ENCODE measurements at places on chromosomes 1 and 21.
A peak's percentile ranks its signal among the peaks of the same experiment; 100 is the strongest.

DNA sequence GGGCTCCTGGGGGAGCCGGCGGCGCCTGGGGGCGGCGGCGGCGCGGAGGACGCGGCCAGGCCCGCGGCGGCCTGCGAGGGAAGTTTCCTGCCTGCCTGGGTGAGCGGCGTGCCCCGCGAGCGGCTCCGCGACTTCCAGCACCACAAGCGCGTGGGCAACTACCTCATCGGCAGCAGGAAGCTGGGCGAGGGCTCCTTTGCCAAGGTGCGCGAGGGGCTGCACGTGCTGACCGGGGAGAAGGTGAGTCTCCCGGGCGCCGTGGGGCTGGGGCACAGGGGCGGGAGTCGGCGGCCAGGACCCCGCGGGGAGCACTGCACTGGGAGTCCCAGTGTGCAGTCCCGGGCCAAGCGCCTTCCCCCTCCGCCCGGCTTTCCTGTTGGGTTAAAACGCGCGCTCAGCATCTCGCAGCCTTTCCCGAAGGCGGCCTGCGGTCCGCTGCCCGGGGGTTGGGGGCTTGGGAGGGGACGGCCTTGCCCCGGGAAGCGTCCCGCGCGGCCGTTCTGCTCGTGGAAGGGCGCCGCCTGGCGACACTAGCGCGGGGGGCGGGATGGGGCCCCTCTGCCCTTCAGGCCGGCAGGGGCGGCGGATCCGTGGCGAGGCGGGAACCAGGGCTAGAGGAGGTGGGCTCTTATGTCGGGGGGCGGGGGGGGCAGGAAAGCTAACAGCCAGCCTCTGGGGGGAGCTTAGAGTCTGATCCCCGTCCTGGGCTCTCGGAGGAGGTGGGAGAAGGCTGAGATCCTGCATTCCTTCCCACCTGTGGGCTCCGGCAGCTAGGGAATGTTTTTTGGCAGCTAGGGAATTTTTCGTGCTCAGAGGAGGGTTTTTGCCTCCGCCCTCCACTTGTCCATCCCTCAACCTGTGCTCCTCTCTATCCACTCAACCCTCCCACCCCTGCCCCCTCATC lies 1.1 kb downstream of the HUNK start:
- no peak for DNase-seq

- DNase-seq: no peak
These were observed 4.4 kb upstream of the MAPKAPK2 start for GRCh38 chr1:206680279-206680678.

DNA sequence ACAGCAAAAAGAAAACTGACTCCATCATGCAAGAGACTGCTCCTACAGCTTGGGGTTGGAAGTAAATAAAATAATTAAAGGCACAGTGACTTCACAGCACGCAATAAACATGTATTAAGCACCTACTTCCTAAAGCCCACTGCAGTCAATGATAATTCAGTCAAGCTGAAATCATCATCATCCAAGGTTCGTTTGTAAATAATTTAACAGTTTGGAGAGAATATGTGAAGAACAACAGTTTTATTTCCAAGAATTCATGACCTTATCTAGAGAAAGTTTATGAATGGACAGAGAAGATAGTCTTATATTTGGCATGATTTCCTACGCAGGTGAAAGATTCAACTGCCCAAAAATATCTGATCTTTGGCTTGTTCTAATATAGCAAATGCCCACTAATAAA lies 86.8 kb downstream of the SMYD3 start:
- DNase-seq: no peak

GRCh38 chr21:34698270-34699015 lies 29.6 kb downstream of the CLIC6 start:
- DNase-seq: no peak

DNA sequence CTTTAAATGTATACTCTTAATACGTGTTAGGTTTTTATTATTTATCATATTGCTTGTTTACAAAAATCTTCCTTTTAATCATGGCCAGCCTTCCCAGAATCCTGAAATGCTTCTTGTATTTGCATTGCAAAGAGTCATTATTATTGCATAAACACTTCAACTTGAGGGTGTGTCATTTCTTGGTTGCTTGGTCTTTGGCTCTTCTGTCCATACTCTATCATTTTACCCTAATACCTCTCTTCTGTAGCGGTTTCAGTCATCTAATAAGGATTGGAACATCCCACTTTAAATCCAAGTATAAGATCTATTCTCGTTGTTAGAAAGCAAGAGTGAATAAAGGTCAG lies 200.6 kb upstream of the CACYBP start:
- DNase-seq: no peak

DNA sequence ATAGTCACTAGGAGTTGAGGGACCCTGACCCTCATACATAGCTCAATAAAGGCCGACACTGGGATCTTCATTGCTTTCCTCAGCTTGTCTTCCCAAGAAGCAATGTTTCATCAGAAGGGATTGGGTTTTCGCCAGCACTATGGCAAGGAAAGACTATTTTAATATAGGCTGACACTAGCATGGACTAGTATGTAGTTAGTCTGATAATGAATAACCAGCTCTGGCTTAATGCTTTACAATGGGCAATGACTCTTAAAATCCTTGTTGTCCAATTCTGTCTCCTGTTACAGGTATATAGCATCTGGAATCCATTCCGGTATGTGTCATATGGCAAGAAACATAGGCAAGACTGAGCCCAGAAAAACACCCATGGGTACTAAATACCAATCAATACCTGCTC lies 15.3 kb upstream of the SYT2 start:
- no peak for DNase-seq

- peak; percentile 20 for DNase-seq
These were observed 728 bp downstream of the OTUD7B start for GRCh38 chr1:150009604-150010392.

DNA sequence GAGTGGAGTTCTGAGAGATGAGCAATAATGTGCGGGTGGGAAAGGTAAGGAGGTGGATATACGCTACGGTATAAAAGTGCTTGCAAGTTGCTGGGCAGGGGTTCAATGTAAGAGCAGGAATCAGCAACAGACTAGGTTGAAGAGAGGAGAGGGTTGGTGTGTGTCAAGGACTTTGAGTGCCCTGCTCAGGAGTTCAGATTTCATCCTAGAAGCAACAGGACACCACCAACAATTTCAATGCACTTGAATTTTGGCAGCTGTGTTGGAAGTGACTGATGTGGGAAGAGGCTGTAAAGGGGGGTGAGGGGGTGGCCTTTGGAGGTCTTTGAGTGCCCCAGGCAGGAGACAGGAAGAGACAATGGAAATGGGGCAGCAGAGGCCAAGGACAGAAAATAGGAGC lies 57.3 kb downstream of the RHOU start:
- no peak for DNase-seq

DNA sequence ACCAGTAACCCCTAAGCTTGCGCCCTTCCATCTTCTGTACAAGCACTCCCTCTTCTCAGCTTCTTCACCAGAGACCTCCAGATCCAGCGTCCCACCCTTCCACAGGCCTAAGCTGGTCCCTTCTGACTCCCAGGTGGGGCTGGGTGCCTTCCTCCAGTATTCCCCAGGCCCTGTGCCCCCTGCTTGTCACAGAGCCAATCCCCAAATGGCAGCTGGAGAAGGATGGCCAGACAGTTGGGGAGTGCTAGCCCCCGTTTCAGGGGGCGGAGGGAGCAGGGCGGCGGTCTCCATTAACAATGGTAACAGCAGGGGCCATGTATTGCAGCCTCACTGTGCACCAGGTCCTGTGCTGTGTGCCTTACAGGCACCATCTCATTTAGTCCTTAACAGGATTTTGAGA lies 85.7 kb downstream of the KCNN3 start:
- DNase-seq: no peak

DNA sequence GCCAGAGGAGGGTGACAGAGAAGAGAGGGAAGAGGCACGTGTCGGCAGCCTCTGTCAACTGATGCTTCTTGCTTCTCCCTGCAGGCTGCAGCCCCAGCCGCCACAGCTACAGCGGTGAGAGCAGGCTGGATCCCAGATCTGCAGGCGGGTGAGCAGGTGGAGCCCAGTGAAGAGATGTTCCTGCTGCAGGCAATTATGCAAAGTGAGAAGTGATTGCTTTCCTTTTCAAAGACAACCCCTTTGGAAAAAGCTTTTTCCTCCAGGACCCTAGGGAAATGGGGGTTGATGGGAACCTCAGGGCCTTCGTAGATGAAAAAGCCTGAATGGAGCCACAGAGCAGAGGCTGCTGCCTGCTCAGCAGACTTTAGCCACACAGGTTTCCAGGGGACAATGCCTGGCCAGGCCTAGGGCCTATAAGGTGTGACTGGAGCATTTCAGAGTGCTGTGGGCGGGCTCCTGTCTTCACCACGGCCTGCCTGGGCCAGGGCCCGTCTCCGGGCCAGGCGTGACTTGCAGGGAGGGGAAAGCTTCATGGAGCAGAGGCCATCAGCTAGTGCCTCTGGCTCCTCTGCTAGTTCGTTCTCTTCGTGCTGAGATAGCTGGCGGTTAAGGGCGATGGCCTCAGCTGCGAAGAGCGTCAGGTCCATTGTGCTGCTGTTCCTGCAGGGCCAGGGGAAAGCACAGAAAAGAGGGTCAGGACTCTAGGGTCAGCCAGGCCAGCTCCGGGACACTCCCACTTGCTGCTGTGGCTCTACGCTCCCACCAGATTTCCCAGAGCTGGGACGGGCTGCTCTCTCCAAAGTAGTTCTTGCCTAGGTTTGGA lies 6.9 kb upstream of the KNCN start:
- no peak for DNase-seq

- DNase-seq: peak; percentile 49
These were observed 73.2 kb upstream of the ABCG1 start for GRCh38 chr21:42145569-42146272.

DNA sequence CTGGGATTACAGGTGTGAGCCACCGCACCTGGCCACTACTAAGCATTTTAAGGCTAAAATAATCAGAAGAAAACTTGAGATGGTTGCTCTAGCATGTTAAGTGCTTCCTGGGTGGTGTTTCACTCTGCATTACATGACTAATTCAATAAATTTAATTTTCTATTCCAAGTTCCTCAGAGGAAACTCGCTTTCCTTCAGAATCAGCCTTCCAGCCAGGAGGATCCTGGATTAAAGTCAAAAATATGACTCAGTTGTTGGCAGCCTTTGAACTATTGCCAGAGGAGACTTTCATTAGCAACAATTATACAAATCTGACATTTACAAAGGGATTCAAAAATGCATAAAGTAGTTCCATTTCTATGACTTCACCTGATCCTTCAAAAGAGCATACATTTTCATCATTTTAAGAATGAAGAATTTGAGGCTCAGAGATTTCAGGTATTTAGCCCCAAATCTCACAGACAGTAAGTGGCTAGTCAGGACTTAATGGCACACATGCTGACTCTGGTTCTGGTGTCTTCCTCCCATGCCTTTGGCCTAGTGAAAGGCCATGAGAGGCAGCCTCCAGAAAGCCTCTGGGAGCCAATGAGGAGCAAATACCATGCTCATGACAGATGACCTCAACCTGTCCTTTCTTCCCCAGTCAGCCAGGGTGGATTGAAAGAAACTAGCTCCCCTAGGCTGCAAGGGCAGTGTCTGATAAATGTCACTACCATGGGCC lies 115.7 kb downstream of the MAP3K21 start:
- DNase-seq: no peak

DNA sequence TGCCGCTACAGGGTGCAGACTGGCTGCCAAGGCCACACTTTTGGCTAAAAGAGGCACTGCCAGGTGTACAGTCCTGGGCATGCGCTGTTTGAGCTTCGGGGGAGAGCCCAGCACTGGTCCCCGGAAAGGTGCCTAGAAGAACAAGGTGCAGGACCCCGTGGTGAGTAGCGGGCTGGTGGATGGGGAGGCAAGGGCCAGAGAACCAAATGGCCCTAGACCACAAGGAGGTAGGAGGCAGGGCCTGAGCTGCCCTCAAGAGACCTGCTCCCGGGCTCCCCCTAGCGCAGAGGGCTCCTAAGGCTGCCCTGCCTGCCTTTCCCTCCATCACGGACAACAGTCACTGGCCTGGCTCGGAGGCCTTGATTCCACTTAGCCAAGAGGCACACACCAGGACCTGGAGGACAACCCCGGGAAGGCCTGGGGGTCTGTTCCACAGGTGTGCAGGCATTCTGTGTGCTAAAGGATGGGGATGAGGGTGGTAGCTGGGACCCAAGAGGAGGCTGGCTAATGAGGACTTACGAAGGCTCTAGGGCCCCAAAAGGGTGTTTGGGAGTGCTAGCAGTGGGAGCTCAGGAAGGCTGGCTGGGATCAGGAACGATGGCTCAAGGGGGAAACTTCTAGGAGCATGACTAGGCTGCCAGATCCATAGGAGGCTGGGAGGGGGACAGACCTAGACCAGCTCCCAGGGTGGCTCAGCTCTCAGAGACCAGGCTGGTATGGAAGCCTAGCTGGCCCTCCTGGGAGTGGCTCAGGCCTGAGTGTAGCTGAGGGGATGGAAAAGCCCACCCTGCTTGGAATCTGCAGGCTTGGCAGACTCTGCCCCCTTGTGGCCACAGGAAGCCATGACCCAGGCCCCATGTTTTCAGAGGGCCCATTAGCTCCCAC lies 742 bp downstream of the ARTN start:
- no peak for DNase-seq

GRCh38 chr1:173451981-173452380 lies 25.2 kb upstream of the PRDX6 start:
- no peak for DNase-seq

- DNase-seq: no peak
These were observed 22.5 kb upstream of the KCNE1 start for GRCh38 chr21:34534522-34534921.

DNA sequence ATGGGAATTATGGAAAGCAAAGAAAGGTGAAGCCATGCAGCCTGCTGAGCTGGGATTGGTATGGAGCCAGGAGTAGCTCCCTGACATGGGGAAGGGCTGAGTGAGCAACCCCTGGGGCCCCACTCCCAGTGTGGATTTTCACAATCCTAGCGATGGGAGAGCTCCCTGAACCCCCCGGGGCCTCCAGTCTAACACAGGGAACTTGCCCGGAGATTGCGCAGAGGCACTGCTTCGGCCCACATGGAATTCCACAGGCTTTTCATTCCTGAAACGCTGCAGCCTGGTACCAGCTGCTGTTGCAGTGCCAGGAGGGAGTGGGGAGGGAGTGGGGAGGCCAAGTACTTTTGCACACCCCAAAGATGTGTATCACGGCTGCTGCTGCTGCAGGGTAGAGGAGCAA lies 110.4 kb upstream of the C21orf91 start:
- DNase-seq: no peak

DNA sequence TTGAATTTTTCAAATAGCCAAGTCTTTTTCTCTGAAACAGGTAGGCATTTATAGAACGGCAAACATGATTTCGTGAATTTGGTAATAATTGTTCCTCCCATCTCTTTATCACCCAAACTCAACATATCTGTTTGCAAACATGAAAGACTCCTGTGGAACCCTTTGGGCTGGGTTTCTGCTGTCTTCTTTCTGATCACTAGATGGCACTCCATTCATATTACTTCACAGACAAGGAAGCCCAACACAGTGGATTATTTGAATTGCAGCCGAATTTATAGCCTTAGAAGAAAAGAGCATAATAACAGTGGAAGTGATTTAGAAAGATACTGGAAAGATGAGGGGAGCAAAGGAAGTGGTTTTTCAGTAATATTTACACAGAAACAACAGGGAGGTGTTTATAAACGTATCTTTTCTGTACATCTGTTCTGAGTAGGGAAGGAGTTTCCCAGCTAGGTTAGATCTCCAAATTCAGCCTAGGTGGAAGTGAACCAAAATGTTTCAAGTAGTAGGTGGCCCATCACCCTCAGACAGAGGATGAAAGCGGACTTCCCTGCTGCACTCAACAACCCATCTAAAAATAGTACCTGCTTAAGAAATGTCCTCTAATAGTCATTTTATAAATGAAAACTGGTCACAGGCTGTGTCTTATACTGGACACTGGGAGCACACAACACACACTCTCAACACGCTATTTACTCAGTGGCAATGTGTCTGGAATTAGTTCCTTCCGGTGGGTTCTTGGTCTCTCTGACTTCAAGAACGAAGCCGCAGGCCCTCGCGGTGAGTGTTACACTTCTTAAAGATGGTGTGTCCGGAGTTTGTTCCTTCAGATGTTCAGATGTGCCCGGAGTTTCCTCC lies 67.6 kb downstream of the MAP3K21 start:
- DNase-seq: no peak

- no peak for DNase-seq
These were observed 68.6 kb downstream of the RPAP2 start for GRCh38 chr1:92367496-92367895.

Data from stimulated activated CD4-positive, alpha-beta T cell treated with anti-CD3 and anti-CD28 coated beads, TNF-alpha, amount 100 ng/mL, for 1 hour (primary cell).